ENCODE measurements at places on chromosomes 7 and 10. TPM values are rescaled to one million over a fixed set of nuclear protein-coding genes. Genes with fewer than 3 reads are reported as not detected.

GRCh38 chr10:121096617-121097431 is 245.7 kb downstream of the WDR11 start:
- DNase-seq = no peak

The SUGCT gene
- polyA plus RNA-seq = 2.2 TPM

DNA sequence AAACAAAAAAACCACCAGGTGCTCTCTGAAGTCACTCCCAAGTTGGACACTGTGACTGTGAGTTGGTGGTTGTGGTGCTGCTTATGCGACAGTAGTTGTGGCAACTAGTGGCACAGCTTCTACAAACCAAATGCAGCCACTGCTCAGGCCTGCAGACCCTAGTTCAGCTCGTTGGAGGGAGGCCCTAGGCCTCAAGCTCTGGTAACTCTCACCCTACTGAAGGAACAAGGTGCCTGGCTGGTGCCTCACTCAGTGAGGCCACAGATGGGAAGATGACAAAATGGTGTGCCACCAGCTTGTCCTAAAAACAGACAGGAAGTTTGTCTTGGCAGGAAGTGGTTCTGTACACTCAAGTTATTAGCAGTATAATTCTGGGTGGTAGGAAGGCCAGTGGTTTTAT is 45.3 kb upstream of the RAPGEF5 start:
- DNase-seq = no peak

The KAZALD1 gene
- polyA plus RNA-seq = 28.0 TPM

- no peak for DNase-seq
These were observed 26.4 kb downstream of the RHOBTB1 start for GRCh38 chr10:60917331-60918280.

GRCh38 chr10:11364241-11364640 is 247.2 kb downstream of the USP6NL start:
- no peak for DNase-seq

DNA sequence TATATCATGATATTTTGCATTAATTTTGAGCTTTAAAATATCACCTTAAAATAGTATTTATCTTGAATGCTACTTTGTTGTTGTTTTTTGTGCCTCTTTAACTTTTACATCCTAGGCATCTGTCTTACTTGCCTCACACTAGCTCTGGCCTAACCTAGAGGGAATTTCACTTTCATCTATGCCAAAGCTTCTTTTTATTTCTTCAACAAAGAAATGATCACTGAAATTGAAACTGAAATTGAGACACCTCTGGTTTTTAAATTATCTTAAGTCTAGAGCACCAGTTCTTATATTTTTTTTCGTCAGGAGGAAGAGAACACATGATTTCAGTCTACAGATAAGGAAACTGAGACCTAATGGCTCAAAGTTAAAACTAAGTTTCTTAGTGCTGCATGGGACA is 3.5 kb upstream of the SCIN start:
- no peak for DNase-seq

All from forelimb muscle (tissue), 1 donor.